ENCODE measurements at places on chromosomes 13 and 19.

DNA sequence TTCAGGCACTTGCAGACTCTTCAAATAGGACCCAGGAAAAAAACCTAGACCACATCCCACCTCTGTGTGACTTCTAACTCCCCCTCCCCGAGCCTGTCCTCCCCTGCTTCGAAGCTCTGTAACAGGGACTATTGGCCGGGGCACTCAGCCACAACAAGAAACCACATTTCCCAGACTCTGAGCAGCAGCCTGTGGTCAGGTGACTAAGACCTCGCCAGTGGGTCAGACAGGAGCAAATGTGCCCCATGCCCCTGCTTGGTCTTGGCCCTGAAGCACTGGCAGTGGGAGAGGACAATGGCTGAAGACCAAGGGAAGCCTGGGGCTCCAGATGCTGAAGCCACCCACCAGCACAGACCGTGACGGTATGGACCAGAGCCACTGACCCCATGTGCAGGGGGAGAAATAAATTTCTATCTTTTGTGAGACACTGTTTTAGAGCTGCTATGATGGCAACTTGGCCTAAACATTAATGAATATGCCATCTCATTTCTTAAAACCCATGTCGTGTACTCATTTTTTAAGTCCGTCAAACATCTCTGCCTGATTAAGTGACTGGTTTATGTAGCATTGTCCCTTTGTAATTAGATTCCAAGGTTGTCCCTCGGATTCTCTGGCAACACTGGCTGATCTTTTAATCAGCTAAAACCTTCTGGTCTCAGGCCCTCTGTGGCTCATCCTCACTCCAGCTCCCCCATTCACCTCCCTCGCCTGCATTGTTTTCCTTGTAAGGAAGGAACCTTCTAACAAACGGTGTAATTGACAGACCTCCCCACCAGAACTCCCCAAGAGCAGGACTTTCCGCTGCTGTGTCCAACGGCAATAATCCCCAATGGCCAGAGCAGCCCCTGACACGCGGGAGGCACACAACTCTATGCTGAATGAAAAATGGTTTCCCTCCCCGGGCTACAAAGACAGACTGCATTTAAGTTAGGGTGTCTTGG lies 98.4 kb downstream of the STK24 start:
- DNase-seq = no peak

DNA sequence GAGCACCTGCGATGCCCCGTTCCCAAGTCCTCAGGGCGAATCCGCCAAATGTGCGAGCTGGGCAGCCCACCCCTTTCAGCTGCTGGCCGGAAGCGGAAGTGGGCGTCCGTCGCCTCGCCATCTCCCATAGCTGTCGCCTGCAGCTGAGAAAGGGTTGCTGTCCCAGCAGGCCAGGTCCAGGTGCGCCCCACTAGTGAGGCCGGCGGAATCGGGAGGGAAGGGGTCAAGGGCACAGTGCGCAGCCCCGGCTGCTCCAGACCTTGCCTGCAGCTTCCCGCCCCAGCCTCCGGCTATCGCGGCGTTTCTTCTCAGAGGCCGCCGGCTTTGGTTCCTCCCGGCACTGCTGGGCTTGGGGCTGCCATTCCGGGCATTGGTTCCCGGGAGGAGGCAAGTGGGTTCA lies at the start of gene ZNF177:
ZNF177 (plus strand) TSS at position 109 of the 400 bp plus-strand sequence. CDS start 15,299 bp downstream, outside the sequence.
- DNase-seq = no peak

- no peak for DNase-seq
These were observed 239.3 kb downstream of the KCTD12 start for GRCh38 chr13:76646946-76647345.

- DNase-seq = no peak
These were observed 1813.1 kb downstream of the OLFM4 start for GRCh38 chr13:54841682-54842081.

GRCh38 chr19:17358395-17358794 lies 18.7 kb downstream of the PLVAP start:
- no peak for DNase-seq

DNA sequence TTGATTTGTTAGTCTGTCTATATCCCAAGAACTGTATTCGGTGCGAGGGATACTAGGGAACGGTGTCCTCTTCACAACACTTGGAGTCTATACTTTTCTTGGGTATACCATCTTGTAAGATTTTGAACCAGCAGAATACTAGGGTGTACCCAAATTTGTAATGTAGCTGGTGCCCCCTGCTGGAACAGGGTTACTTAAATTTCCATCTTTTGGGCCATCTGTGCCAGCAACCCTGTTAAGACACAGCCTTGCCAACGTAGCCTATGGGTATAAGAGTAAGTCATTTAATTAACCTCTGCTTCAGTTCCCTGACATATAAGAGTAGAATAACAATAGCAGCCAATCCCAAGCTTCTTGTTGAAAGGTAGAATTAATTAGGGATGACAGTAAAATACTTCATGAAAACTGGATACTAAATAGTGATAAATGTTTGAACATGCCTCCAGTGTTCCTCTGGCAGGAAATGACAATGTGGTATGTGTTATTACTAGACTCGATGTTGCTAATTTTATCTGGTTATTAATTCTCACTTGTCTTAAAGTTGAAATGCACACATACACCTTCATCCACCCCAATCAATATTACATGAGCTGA lies 607.6 kb downstream of the FGF9 start:
- DNase-seq = peak; percentile 58

- DNase-seq = no peak
These were observed 152.3 kb downstream of the DLEU7 start for GRCh38 chr13:50691176-50691680.

DNA sequence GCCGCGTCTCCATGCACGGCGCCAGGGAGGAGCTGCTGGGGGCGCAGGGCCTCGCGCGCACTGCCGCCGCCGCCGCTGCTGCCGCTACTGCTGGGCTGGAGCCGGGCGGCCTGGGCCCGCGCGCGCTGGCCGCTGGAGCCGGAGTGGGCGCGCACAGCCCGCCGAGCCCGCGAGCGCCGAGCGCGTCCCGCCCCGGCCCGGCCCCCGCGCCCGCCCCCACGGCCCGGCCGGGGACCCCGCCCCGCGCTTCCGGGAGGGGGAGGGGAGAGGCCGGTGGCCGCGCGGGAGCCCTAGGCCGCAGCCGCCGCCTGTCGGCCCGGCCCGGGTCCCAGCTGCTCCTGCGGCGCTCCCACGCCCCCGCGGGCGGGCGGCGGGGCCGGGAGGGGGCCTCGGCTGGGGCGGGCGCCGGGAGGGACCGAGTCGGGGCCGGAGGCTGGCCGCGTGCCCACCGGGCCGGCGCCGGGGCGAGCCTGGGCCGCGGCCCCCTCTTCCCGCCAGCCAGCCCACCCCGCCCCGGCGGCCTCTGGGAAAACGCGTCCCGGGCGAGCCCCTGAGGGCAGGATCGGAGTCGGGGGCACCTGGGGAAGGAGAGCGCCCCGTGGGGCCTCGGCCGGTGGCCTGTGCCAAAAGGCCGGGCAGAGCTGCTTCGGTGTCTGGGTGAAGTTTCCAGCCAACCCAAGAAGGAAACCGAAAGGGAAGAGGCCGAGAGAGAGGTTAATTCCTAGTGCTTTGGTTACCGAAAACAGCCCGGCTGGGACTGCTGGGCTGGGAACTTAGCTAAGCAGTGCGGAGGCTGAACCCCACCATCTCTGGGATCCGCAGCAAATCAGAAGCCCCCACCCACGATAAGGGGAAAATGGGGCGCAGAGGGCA lies at the start of gene STK24:
STK24 (minus strand) TSS at position 145 of the 873 bp plus-strand sequence. CDS start 321 bp downstream, outside the sequence.
- DNase-seq = no peak

DNA sequence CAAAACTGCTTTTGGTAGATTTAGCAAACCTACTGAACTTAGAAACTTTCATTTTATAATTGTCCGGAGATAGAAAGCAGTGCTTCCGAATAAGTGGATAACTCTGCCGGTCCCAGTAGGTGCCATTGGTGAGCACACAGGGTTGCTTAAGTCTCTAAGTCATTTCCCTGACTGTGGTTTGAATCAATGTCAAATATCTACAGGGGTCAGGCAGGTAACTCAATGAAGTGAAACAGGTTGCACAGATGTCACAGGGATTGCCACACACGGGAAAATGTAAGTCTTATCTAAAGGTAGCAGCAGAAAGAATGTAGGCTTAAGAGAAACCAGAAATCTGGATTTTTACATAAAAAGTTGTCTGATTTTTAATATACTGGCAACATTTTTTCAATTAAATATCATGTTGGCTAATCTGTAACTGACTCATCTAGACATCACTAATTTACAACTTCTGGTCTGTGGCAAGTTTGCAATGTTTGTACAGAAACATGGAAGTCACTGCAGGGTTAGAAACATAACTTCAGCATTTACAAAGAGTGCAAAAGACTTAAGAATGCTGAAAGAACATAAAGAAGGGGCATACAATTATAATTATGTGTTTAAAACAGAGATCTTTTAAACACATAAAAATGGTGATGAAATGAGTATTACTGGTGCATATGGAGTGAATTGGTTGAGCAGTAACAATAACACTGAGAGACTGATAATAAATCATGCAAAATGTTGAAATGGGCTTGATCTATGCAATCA lies 14.3 kb upstream of the LRRC63 start:
- no peak for DNase-seq

DNA sequence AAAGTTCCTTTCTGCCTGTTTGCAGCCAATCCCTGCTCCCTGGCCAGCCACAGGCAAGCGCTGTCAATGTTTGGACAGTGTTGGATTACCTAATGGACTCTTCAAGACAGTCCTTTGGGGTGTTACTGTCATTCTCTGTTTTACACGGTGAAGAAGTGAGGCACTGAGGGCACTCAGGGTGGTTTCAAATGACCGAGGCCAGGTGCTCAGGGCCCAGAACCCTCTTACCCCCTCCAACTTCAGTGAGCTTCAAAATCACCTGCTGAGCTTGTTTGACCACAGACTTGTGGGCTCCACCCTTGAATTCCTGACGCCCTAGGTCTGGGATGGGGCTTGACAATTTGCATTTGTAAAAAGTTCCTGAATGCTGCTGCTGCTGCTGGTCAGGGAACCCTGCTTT lies 97.9 kb downstream of the GGACT start:
- DNase-seq = no peak

DNA sequence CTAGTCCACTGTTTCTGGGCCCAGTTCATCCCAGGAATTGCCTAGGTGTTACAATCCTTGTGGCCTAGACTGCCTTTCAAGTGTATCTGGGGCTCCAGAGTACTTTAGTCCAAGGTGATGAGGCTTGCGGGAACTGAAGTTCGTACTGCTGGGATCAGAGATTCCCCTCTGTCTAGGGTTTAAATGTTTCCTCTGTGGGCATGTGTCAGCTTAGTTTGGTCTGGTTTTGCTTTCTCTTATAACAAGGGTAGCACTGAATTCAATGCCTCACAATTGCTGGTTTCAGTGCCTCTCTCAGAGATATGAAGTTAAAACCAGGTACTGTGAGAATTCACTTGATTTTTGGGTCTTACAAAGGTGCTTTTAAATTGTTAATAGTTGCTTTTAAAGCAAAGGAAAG lies 30.8 kb downstream of the RGCC start:
- no peak for DNase-seq

GRCh38 chr19:34363094-34363493 lies 1.9 kb upstream of the GPI start:
- no peak for DNase-seq

GRCh38 chr13:19955873-19956559 lies 2.5 kb upstream of the ZMYM2 start:
- DNase-seq = no peak

- DNase-seq = no peak
These were observed 25.7 kb upstream of the TPP2 start for GRCh38 chr13:102571075-102571474.

- no peak for DNase-seq
These were observed 126.9 kb downstream of the SPRY2 start for GRCh38 chr13:80214050-80214449.

GRCh38 chr19:39506944-39507714 lies 7.8 kb upstream of the SELENOV start:
- DNase-seq = no peak

DNA sequence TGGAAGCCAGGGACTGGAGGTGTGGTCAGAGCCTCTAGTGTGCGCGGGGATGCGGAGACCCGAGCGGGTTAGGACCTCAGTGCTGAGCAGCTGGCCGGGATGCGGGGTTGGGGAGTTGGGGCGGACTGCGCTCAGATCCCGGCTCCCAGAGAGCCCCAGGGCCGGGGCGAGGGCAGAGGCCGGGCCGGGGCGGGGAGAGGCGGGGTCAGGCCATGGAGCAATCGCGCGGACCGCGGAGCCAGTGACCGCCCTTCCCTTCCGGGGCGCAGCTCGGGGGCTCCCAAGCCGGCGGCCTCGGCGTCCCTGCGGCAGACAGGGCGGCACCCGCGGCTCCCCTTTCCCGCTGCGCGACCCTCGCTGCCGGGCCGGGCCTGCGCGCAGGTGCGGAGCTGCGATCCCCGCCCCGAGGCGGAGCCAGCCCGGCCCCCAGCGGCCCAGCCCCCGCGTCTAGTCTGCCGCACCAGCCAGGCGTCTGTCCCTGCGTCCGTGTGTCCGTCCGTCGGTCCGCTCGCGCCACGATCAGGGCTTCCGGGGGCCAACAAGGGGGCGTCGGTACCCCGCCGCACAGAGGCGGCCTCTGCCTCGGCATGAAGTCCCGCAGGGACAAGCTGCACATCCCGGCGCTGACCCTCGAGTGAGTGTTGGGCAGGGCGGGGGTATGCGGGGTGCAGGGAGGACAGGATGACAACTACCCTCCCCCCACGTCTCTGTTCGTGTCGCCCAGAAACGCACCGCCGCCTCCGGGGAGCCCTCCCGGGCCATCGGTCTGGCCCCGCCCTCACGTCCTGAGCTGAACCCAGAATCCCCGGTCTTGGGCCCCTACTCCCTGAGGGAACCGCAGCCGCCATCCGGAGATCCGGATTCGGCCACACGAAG lies 12.4 kb downstream of the MAST3 start:
- peak; percentile 39 for DNase-seq

DNA sequence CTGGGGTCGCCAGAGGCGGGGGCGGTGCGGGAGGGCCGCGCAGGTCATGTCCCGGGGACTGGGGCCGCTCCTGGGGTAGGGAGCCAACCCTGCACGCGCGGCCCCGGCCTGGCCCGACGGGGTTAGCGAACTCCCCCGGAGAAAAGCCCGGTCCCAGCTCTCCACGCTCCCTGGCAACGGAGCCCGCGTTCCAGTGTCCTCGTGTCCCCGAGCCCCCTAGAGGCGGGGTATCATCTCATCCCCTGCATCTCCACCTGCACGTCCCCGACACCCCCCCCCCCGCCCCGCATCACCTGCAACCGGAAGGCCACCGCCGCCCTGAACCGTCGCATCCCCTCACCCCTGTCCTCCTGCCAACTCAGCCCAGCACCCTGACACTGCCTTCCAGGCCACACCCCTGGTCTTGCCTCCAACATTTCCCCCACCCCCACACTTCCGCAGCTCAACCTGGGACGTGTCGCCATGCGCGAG lies 2.7 kb downstream of the WDR88 start:
- peak; percentile 51 for DNase-seq
